Fibroblast of mammary gland (primary cell): ENCODE measurements at places on chromosomes 12 and 14.
A peak's percentile ranks its signal among the peaks of the same experiment; 100 is the strongest.

DNA sequence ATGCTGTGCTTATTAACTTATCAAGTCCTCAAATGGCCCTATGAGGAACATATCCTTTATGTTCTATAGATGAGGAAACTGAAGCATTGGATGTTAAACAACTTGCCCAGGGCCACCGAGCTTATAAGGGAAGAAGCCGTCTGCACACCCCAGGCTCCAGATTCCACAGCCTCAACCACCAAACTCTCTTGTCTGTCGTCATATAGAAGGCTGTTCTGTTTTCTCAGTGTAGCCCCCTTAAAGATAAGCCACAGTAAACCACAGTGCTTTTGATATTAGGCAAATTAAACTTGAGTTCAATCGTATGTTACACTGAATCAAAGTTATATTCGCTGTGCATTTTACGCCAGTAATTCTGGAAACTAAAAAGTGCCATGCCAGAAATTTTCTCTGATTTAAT lies 116.7 kb downstream of the PRKCH start:
- DNase-seq = no peak

DNA sequence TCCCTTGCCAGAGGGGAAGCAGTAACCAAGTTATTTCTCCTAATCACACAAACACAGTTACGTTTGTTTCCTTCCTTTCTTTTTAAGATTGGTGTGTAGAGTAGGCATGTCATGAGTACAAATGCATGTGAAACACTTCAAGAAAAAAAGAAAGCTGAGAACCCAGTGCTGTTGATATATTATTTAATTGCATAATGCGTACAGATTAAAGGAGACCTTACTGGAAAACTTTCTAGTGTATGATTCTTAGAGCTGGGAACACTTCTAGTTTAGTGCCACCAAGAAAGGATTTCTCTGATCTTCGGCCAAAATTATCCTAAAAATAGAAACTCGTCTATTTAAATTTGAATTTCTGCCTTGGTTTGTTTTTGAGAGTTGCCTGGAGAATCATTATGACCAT lies 365.5 kb downstream of the CCDC91 start:
- no peak for DNase-seq

DNA sequence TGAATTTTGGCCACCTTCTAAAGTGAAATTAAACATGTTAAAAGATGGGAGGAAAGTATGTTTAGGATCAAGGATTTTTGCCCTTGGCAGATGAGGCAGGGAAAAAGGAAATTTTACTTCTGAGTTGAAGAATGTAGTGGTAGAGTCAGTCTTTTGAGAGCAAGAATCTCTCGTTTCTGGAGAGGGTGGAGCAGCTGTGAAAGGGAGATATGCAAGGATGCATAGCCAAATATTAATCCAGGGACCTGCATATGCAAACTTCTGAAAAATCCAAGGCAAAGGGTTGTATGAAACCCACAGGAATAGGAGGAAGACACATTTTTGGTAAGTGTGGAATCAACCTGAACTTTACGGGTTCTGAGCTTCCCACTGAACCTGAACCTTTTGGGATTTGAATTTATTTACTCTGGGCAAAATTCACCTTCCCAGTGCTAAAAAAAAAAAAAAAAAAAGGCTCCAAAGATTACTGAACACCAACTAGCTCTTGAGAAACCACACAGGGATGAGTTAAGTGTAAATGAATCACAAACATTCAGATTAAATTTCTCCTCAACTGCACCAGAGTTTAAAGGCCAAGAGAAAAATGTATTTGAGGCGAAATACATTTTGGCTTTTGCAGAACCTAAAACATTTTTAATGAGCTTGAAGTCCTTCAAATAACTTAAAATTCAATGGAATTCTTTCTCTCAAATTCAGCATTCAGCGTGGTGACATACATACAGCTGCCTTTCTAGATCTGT lies 187.1 kb upstream of the CDKN3 start:
- peak; percentile 44 for DNase-seq

DNA sequence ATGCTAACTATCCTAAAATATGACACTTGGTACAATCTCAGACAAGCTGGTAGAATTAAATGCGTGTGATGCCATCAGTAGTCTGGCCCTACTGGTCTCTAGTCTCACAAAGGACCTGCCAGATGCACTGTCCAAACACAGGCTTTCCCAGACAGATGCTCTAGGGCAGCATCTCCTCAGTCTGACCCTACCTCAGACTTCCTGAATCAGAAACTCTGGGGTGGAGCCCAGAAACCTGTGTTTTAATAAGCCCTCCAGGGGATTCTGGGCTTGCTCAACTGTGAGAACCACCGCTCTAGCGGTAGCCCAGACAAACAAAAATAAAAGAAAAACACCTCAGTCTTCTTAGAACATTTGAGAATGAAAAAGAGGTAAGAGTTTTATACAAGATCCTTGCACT lies 48.0 kb downstream of the BDKRB1 start:
- DNase-seq = peak; percentile 34

- no peak for DNase-seq
These were observed 183.3 kb downstream of the CCDC59 start for GRCh38 chr12:82174936-82175335.

DNA sequence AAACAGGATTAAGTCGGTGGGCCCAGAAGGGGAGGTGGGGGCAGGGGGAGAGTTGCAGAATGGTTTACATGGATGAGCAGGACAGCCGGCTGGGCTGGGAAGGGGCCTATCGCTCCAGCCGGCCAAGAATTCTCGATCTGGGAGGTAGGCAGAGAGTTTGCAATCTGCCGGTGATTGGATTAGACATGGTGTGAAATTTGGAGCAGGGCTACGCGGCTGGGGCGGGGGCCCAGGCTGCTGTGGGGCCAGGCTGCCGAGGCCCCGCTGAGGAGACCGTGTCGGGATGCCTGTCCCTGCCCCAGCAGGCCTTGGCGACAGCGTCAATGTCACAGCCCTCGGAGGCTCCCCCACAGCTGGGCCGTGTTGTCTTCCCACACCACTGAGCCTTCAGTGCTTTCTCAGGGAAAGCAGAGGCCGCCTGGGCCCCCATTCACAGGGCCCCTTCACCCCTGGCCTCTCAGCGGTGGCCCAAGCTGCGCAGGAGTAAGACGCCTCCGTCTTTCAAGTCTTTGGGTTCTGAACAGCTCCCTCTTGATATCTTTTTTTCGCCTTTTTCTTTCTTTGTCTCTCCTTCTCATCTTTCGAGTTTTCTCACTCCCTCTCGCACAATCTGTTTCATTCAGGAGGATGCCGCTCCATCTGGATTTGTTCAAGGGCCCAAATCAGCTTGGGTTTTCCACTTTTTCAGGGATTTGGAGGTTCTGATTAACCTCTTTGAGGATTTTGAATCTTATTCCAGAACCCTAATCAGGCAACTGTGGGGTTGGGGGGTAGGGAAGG lies 117.5 kb upstream of the PARP11 start:
- DNase-seq = no peak

DNA sequence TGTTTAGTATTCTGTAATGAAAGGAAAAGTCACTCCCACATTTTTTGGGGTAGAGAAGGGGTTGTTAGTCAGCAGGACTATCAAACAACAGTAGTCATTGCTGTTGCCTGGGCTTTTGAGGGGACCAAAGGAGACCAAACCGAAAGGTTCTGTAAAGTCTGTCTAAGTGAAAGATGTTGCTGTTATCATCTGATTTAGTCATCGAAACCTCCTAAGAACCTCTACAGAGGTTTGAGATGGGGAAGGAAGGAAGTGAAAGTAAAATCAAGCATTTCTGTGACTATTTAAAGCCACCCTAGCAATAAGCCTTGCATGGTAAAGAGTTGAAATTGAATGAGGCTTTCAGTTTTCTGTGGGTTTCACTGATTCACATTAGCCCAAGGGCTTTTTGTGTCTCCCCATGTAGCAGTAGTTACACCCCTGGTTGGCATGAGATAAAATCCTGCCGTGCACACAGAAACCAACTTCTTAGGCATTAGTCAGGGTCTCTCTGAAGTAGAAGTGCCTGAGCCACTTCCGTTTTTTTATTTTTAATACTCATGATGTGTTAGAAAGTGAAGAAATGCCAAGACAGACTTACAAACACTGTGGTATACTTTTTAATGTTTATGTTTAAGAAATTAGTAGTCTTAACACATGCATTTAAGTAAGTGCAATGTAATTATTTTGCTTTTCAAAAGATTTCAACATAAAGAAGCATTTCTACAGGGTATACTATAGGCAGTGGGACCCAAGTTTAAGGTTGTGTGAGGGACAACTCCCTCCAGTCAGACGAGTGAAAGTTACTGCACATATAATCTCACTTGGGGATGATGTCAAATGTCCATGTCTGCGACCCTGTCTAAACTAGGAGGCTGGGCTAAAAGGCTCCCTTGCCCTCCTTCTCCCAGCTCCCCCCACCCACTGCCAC lies 50.4 kb downstream of the DYRK2 start:
- peak; percentile 20 for DNase-seq

DNA sequence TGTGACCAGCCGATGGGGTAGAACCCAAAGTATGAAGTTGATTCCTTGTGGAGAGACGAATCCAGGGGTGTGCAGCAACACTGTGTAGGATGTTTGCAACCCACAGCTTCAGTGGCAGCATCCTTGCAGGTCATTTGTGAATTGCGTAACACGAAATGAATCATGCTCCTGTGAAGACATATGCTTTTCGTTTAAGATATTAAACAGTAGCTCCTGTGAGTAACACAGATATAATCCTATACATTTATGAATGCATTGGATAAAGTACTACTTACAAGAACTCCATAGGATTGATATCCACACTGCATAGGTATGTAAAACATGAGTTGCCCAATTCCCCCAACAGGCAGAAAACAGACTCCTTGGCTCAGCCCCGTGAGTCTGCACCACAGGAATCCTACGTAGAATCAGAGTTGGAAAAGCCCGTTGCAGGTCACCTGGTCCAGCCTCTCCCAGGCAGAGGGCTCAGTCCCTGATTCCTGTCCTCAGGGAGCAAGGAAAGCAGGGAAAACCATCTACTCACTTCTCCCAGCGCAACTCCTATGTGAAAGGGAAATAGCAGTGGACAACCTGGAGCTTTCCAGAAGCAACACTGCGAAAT lies 75.8 kb downstream of the GPATCH2L start:
- peak; percentile 92 for DNase-seq

- no peak for DNase-seq
These were observed 158.5 kb downstream of the FOXA1 start for GRCh38 chr14:37436519-37436918.
